AG04450 (cell line): ENCODE measurements at places on chromosomes 2 and 18. TPM values are rescaled to one million over a fixed set of nuclear protein-coding genes. Genes with fewer than 3 reads are reported as not detected.

DNA sequence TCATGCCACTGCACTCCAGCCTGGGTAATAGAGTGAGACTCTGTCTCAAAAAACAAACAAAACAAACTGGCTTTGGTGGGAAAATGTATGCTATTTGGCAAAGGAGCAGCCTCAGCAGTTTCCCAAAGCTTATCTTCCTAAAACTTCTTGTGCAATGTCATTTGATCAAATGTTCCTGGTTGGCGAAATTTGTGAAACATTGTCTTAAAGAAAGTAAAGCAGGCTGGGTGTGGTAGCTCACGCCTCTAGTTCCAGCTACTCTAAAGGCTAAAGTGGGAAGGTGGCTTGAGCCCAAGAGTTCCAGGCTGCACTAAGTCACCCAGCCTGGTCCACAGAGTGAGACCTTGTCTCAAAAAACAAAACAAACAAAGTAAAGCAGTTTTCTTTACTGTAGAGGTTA is 17.3 kb upstream of the TAF4B start:
- no peak for DNase-seq

DNA sequence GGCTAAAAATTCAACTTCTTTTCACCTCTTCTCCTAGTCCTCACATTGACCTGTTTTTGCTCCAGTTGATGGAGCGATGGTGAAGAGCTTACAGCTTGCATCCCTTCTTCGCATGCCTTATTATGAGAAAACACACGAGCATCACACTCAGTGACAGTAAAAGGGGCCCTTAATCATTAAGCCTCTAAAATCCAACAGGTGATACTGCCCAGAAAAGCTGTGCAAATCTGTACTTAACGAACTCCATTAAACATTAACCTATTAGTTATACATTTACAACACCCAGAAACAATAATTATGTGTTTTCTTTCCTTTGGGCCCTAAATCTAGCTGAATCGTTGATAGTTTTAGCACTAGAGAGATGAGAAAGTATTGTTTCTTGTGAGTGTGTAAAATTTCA is 54.8 kb downstream of the LAMA1 start:
- no peak for DNase-seq

DNA sequence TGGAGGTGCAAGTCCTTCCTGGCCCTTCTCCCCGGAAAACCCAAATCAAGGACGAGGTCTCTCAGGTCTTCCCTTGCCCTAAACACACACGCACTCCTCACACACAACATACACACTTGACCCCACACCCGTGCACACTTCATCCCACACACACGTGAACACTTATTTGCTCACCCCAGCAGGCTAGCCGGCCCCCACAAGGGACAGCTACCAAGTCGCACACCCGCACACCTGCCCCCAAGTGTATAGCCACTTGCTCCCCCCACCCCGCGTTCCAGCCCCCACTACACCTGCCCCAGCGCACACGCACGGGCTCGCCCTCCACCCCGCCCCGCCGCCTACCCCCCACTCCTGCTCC is 359 bp downstream of the TGFBRAP1 start:
- DNase-seq: no peak

DNA sequence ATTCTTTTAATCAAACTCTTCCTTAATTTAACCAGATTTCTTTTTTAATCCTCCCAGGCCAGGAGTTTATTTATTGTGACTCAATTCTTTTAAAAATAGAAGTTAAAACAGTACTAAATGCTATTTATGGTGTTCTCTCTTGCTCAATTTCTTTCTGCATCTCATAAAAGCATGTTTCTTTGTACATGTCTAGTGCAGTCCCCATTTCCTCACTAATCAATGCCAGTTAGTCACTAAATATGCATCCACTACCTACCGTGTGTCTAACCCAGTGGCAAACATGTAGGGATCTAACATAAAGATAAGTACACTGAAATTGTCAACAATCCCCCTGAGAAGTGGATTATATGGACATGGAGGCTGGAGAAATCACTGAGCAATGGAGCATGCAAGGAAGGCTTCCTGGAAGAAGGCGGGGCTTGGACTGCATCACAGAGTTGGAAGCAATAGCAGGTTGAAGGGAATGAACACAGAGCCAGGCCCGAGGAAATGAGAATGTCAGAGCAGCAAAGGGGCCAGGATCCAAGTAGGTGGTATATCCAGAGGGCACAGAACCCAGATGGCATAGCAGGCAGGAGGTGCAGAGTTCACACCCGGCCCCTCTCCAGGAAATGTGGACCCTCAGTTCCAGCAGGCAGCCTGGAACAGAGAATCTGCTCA is 105.3 kb upstream of the FOSL2 start:
- DNase-seq: no peak

- no peak for DNase-seq
Observed at GRCh38 chr2:64914247-64914646, 75.0 kb upstream of the SLC1A4 start.

DNA sequence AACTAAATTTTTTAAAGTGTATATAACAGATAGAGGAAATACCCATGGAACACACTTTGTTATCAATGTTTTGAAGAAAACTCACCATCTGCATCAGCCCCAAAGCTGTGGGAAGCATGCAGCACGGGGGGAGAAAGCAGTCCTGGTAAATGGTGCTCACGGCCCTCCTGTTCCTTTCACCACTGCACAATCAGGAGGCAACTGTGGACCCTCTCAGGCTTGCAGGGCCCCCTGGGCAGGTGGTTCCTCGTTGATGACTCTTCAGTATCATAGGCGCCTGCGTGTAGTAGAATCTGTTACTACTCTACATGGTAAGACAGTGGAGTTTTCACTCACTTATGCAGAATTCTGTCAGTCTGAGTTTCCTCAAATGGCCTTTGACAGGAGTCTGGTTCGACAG is 4.9 kb upstream of the CNDP1 start:
- no peak for DNase-seq

DNA sequence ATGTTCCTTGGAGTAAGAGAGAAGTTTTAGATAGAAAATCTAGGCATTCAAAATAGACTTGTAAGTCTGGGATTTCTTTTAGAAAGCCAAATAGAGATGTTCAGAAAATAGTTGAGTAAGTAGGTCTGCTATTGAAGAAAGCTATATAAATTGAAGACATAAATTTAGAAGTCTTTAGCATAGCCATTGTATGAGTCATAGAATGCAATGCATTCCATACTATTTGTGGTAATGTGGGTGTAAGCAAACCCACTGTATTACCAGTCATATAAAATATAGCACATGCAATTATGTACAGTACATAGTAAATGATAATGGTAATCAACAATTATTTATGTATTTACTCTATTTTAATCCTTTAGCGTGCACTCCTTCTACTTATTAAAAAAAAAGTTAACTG is 14.1 kb downstream of the MC4R start:
- peak; percentile 10 for DNase-seq

DNA sequence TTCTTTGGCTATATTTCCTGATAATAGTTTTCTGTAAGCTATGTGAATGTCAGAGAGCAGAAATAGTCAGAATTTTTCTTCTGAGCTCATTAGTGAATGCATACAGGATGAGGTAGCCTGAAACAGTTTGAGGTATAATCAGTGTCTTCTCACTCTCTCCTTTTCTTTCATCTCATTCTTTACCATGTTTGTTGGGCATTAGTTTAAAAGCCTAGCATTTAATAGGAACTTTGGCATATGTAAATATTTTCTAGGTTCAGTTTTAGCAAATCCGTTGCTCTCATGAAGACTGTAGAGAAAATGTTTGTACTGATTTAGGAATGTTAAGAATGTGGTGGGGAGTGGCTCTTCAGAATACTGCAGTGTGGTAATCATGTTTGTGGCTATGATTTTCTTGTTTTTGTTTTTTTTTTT is 119.4 kb downstream of the PARD3B start:
- no peak for DNase-seq

DNA sequence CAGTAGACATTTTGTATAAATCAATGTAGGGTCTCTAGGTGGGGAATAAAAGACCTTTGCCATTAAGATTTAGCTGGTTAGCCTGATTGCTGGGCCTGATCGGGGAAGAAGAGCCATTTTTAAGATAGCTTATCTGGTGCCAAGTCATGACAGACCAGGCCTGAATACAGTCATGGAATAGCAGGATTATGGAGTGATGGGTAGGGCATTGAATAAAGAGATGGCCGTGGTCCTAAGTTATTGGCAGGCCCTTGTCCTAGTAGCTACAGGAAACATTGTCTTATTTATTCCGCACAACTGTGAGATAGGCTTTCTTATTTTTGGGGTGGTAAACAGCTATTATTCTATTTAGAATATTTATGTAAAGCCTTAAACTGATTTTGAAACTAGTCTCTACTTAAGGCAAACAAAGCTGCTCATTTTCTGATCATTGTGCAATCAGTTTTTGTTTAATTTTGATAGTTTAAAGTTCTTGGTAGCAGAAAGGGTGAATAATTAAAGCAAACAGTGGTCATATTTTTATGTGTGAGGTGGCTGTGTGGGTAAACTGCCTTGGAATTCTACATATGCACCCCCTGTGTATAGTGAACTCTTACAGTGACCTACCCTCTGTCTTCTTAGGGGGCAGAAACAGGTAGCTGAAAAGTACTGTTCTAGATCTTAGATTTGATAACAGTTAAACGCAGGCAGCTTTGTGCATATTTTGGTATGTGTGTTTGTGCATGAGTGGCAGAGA is 22.6 kb downstream of the ZNF236 start:
- DNase-seq: no peak

DNA sequence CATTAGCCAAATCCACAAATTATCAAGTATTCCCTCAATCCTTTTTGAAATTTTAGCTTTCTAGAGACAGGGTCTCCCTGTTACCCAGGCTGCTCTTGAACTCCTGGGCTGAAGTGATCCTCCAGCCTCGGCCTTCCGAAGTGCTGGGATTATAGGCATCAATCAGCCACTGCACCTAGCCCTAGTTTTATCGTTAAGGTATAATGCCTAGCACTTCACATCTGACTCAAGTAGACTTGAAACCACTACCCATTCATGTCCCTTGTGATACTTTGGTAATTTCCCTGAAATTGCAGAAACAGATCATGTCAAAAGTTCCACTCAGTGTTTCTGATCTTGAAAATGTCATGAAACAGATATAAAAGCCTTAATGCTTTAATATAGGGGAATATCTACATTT is 26.3 kb downstream of the MEX3C start:
- DNase-seq: no peak

GRCh38 chr2:73075477-73076373 is 4.2 kb upstream of the SFXN5 start:
- no peak for DNase-seq

DNA sequence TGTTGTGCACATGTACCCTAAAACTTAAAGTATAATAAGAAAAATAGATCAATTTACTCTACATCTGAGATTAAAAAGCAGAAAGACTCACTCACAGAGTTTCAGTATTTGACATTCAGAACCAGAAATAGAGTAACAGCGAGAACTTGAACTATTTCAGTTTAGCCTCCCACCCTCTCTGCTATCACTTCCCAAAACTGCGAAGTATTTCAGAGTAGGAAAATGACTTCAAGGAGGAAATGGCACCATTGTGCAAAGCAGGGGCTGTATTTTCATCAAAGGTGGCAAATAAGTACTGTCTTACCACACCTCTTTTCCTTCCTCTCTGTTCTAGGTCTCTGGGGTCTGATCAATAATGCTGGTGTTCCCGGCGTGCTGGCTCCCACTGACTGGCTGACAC is 13.6 kb downstream of the DHRS9 start:
- DNase-seq: no peak

GRCh38 chr18:34493566-34494358 is 216.3 kb upstream of the DTNA start:
- no peak for DNase-seq

DNA sequence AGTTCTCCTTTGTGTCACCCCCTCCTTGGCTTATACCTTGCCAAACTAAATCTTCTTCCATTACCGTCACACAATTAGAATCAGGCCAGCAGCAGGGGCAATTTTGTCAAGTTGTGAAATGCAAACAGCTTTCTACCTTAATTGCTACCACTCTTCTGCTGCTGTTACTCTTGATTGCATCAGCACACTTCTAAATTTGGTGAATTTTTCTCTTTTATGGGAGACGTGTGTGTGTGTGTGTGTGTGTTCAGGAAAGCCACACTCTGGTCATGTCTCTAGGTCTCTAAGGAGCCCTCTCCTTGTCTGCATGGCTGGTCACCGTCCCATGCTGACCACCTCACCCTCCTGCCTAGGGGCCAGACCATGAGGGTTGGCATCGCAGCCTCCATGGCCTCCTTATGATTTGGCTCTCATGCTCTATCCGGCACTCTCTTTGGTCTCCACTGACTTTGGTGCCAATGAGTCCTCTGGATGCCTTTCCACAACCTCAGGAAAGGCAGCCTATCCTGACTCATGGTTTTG is 87.7 kb downstream of the GATA6 start:
- DNase-seq: no peak

- no peak for DNase-seq
Observed at GRCh38 chr18:79916128-79916494, 35.3 kb downstream of the SLC66A2 start.

DNA sequence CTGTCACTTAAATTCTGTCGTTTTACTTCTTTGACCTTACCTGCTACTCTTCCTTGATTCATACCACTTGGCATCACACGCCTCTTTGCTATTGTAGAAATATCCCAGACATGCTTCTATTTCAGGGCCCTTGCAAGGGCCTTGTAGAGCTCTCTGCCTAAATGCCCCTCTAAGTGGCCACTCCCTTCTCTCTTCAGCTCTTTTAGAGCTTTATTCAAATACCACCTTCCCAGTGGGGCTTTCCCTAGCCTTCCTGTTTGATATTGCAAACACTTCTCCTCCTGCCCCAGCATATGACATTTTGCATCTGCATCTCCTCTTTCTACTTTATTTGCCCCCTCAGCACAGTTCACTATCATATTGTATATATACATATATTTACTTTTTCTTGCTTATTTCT is 54.0 kb downstream of the PELI1 start:
- no peak for DNase-seq

DNA sequence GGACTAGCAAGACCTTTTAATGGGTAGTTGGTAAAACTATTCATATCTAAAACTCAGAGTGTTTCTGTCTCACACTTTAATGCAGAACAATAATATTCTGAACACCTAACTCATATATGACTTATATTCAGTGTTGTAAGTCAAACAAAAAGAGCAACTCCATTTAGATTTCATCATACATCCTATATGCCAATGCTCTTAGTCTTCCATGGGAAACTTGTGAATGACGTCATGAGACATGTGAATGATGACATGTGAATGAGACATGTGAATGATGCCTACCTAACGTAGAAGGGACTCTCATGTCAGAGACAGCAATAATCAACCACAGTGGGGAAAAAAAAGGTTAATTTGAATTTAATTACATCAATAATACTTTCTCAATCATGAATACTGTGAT is 28.0 kb downstream of the ZNF519 start:
- DNase-seq: no peak

- DNase-seq: no peak
Observed at GRCh38 chr2:70125498-70125898, 38.2 kb downstream of the PCBP1 start.

GRCh38 chr18:49690312-49690711 is 123.0 kb downstream of the ACAA2 start:
- DNase-seq: peak; percentile 66

Gene FAM228A
- polyA plus RNA-seq: 0.05 and 0.07 TPM in 2 replicates

Gene AMER3
- polyA plus RNA-seq: not detected in 2 replicates

Gene PDE1A
- 3.2 and 4.3 TPM in 2 replicates for polyA plus RNA-seq
